ENCODE measurements at places on chromosomes 7 and 10.

GRCh38 chr10:78044179-78044578, 10.5 kb downstream of the RPS24 start:
- no peak for DNase-seq

DNA sequence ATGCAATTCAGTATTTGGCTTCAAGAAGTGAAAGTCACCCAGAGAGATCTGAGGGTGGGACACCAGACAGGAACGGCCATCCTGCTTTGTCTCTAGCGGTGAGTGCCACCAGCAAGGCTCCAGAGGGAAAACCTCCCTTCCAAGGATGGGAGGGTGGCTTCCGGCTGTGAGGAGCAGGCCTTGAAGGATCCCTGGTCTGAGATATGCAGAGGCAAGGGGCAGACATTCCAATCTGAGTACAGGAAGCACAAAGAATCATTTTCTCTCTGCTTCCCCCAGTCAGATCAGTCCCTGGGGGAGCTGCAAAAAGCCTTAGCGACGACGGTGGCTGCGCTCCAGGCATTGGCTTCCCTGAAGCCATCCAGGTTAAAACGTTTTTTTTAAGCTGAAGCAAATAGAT, 167.4 kb downstream of the TEX36 start:
- DNase-seq: no peak

DNA sequence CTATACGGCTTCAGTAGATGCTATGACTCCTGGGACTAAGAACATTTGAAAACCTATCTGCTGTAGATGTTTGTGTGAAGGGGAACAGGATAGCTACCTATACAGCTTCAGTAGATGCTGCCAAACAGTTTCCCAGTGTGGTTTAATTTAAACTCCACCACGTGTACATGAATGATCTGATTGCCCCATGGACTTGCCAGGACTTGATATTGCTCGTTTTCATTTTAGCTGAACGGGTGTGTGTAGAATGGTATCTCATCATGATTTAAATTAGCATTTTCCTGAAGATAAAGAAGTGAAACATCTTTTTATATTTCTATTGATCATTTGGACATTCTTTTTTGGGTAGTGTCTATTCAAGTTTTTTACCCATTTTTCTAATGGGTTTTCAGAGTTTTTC, 77.8 kb upstream of the PIP4K2A start:
- no peak for DNase-seq

- no peak for DNase-seq
These were observed 125.2 kb downstream of the UBE2H start for GRCh38 chr7:129827467-129827990.

DNA sequence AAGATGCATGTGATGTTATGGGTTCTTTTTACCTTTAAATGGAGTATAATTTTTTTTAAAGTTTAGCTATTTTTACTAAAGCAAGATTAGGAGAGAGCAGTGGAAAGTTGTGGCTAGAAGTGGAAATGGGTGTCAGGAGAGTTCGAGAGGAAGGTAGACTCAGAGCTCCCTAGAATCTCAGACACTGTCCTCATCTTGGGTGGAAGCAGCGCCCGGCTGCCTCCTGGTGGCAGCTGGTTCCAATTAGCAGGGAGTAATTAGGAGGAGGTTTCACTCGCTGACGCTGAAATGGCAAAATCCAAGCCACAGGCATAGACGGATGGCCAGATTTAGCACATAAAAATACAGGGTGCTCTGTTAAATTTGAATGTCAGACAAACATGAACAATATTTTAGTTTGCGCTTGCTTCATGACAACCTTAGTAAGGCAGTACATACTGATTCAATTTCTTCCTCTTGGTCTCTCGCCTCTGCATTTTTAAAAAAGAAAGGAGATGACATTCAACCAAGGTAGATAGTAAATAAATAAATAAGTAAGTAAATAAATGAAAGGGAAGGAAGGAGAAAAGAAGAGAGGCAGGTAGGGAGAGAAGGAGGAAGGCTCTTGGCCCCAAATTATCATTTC, 58.5 kb downstream of the LGI1 start:
- DNase-seq: no peak

DNA sequence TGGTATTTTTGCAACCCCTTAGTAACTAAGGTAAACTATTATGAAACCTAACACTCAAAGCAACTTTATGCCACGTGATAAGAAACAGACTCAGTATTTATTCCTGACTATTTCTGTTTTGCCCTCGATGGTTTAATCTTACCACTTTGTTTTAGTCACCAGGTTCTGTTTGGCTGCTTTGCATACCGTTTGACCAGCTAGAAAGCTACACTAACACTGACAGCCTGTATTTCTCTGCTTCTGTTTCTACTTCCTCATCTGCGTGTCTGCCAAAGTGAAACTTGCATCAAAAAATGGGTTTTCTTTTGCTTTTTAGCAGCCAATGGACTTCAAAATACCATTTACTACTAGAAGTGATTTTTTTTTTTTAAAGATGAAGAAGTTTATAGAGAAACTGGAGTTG, 802.5 kb downstream of the GRM8 start:
- DNase-seq: no peak

DNA sequence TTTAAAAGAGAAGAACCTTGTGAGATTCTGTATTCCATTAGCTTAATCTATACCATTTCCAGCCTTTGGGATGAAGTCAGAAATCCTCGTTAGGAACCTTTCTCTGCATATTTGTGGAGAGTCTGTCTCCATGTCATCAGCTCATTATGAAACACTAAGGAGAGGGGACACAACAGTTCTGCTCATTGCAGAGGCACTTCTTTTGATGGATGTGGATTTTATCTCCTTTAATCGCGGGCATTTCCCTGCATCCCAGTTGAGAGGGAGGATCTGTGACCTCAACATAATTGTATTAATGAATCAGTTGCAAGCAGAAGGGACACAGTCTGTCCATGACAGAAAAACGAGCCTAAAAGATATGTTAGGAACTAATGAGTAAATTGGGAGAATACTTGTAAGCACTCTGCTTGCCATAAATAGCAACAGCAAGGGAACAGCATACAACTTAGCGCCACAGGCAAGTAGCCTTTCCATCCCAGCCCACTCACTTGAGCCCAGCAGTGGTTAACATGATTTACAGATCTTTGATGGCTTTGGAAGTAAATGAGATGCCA, 37.9 kb downstream of the SORCS1 start:
- DNase-seq: no peak

DNA sequence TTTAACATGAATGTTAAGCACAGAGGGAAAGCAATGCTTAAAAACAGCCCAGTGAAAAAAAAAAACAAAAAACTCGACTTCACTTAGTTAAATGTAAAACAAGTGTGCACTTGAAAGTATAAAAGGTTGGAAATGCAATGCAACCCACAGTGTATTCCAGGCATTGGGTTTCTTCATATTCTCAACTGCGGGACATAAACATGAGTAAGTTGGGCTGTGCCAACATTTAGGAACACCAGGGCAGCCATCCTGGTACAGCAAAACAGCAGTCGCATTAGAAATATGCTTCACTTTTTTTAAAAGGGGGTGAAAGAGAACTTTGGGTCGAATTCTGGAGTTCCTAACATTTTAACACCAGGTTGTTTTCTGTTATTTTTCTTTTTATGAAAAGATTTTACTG, 937 bp downstream of the STEAP1 start:
- DNase-seq: no peak

DNA sequence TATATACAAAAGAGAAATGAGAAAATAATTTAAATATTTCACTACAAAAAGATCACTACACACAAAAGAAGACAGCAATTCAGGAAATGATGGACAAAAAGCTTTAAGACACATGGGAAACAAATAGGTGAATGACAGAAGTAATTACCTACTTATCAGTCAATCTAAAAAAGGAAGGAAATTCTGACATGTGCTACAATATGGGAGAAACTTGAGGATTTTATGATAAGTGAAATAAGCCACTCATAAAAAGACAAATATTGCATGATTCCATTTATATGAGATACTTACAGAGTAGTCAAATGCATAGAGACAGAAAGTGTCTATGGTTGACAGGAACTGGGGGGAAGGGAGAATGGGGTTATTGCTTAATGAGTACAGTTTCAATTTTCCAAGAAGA, 339.2 kb downstream of the CALN1 start:
- DNase-seq: no peak

All from retinal pigment epithelial cell (primary cell).